ENCODE measurements at places on chromosomes 6 and 20.
A peak's percentile ranks its signal among the peaks of the same experiment; 100 is the strongest.

- DNase-seq: no peak
Observed at GRCh38 chr6:19879663-19880062, 42.5 kb downstream of the ID4 start.

DNA sequence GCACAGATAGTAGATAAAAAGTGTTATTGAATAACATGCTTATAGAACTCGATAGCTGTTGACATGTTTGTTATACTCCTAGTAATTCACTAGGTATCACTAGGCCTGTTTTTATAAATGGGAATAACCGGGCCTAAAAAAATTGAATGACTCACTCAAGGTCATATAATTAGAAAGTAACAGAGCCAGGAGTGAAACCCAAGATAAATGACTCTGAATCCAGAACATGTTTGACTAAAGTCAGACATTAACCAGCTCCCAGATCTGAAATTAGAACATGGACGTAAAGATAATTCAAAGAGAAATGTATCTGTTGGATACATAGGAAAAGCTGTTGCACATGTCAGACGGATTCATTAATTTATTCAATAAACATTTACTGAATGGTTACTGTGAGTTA is 26.9 kb downstream of the RGS17 start:
- no peak for DNase-seq

DNA sequence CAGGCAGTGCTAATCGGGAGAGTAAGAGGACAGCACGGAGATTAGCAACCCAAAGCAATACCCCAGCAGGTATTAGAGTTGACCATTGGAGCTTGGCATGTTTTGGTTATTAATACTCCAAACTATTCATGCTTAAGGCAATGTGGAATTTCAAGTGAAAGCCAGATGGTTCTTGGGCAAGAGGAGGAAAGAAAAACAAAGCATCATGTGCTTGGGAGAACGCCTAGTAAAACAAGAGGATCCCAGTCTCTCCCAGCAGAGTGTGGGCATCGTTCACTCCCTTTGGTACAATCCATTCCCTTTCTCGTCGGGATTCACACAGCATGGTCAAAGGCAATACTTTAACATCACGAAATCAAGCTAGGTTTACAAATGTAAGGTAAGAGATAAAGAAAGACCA is 349.8 kb downstream of the PRKN start:
- DNase-seq: no peak

- DNase-seq: no peak
Observed at GRCh38 chr6:157075549-157076450, 247.5 kb downstream of the TMEM242 start.

- peak; percentile 36 for DNase-seq
Observed at GRCh38 chr6:148747145-148747470, 278 bp downstream of the UST start.

GRCh38 chr6:99080191-99080590 is 132.4 kb upstream of the FBXL4 start:
- no peak for DNase-seq

Data from hippocampal formation (tissue), 2 donors.